GM12891 (cell line): ENCODE measurements at places on chromosomes 13 and 19.

GRCh38 chr19:41910240-41910991 lies 17.8 kb downstream of the ERFL start:
- no peak for DNase-seq

GRCh38 chr13:33179463-33179862 lies 106.1 kb downstream of the STARD13 start:
- no peak for DNase-seq

DNA sequence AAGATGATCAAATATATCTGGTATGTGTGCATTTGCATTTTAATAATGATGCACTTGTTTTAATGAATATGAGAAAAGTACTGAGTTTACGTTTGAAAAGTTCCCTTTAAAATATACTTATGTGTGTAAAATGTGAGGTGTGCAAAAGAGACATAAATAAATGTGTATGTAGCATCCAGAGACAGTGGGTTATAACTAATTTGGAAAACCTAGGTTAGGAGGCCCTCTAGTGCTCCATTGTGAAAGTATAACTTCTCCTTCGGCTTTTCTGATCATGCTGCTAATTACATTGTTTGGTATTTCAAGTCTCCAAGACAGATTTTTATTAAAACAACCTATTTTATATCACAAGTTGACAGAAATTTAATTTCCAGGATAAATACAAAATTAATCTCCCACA lies 30.1 kb downstream of the SCEL start:
- DNase-seq, result no peak

- DNase-seq, result no peak
These were observed 23.0 kb downstream of the TUBA3C start for GRCh38 chr13:19158526-19159174.

DNA sequence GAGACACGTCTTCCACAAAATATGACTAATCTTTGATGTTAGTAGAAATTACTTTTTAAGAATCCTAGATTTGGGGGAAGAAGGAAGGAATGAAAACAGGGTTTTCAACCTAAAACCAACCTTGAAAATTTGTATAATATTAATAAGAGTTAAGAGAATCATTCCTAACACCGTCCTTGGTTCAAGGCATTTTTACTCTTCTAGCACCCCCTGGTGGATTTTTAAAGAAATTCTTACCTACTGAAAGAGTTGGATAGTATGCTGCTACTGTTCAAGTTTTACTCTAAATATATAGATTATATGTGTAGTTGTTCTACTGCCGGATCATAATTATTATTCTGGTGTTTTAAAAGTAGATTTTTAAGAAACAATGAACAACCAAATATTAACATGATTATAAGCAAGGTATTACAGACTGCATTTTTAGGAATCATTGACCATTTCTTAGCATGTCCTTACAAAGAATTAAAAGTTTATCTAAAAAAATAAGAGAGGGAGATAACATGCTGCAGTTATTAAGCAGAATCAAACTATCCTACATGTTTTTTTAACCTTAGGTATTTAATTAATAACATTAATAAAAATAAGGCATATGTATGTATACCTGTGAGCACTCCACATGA lies 7.4 kb upstream of the SLITRK6 start:
- DNase-seq, result no peak

DNA sequence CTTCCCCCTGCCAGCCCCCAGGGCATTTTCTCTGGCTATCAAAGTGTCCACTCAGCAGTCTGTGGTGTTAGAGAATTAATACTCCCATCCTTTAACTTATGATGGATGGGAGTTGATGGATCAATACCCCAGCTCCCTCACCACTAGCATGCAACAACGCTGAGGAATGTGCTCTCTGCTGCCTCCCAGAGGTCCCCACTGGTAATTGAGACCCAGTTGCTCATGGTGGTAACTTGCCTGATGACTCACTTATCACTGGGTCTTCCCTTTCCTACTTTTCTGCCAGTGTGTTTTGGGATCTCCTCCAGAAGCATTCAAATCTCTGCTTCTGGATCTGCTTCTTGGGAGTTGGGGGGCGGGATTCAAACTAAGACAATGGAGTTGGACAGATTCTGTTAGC lies 20.3 kb upstream of the CACNA1A start:
- no peak for DNase-seq

DNA sequence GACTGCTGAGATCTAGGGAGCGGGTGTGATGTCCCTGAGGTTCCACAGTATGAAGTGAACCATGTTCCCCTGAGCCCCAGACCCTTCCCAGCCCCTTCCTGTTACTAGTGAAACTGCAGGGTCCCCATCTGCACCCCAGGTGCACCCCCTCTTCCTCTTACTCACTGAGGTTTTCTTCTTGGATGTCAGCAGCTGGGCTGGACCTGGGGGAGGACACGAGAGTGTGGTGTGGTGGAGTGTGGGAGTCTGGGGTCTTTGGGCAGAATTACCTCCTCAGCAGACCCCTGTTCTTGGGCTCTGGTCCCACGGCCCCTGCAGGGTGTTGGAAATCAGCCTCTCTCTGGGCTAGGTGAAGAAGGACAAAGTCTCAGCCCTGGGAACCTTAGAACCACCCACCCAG lies 3.3 kb upstream of the LILRA6 start:
- no peak for DNase-seq

GRCh38 chr13:76533251-76533650 lies 353.0 kb downstream of the KCTD12 start:
- DNase-seq, result no peak

DNA sequence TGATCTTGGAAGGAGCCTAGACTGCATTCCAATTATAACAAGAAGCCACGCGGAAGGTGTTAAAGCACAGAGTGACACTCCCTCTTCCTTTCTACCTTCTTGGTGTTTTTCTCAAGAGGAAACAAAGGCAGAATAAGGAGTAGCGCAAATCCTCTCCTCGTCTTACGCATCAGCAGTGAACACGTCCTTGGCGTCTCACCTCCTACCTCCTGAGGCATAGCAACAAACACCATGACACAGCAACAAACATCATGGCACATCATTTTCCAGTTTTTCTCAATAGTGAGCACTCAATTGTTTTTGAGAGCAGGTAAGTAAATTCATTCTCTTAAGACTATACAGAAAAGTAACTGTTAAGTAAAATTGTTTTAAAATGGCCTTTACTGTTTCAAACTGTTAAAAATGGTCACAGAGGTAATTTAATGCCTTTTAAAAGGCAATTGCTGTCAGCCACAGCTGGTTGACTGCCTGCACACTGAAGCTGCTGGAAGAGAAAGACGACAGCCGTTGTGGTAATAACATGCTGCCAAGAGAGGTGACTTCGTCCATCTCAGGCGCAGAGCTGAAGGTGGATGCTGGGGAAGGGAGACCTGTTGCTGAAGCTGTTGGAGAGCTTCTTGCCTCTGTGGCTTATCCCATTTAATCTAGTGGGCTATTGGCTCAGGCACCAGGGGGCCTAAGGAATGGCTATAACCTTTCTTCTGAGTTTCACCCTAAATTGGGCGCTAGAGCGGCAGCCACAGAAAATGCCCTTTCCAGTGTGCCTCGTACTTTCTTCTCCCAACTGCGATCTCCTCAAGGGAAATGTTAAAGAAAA lies 703.7 kb downstream of the UQCRFS1 start:
- DNase-seq, result no peak

DNA sequence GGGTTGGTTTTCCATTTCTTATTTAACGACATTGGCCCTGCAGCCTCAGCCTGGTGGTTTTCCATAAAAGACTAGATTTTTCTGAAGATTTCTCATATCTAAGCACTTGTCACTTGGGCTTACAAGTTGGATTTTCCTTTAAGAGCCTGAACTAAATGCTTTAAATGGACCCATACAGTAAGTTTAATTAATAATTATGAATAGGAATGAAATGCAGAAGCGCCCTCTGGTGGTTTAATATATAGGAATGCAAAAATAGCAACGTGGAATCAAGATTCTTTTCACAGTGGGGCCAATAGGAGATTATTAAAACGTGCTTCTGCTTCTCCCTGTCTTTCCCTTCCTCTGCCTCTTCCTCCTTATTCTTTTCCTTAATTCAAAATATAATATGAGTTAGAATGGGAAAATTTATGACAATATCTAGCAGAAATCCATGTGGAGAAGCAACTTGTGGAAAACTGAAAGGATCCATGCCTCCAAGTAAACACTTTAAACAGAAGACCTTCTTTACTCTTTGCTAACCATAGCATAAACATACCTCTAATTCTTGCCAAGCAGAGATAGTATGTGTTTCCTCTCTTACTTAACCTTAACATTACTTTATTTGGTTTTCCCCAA lies 324.0 kb downstream of the GPC5 start:
- no peak for DNase-seq

- no peak for DNase-seq
These were observed 184.6 kb upstream of the SOX1 start for GRCh38 chr13:111882351-111882750.

GRCh38 chr13:93558637-93559036 lies 332.0 kb downstream of the GPC6 start:
- DNase-seq, result no peak

- DNase-seq, result no peak
These were observed 69.9 kb upstream of the KCTD15 start for GRCh38 chr19:33726756-33727155.

- DNase-seq, result no peak
These were observed 22.9 kb upstream of the OR10H1 start for GRCh38 chr19:15838351-15838750.

GRCh38 chr19:38059897-38060296 lies 152.9 kb downstream of the SIPA1L3 start:
- DNase-seq, result no peak

DNA sequence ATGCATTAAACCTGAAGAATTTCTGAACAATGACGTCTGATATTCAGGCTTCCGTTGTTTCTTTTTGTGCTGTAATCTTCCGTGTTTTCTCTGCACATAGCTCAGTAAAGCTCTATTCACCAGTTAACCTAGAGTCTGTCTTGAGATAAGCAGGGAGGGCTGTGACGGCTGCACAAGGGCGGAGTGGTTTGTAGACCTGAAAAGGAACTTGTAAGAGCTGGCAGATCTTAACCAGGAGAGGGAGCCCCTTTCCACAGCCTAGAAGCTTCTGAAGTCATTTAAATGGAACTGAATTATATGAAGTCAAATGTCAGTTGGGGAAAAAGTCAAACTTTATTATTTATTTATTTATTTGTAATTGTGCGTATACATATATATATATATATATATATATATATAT lies 27.5 kb downstream of the DPRX start:
- no peak for DNase-seq

DNA sequence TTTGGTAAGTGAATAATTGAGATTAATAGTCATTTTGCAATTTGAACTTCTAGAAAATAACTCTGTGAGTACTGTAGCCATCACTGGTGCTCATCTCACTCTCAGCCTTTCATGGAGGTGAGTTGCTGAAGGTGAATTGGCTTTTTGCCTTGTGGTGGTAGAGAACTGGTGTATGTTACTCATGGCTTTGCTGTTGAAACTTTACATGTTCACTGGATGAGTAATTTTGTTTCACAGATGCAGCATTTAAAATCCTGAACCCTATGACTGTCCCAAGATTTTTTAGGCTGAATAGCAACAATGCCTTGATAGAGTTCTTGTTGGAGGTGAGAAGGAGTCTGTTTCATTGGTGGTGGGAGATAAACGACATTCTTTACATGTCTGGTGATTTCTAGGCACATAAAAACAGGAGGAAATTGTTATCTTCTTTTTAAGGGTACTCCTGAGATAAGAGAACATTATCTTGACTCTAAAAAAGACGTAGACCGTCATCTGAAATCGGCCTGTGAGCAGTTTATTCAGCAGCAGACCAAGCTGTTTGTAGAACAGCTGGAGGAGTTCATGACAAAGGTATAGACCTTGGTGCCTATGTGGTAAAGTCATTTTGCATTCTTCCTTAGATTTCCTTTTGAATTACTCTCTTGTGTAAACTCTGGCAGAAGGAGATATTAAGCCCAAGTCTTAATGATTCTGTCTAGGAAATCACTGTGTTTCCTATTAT lies 53.9 kb downstream of the COG3 start:
- no peak for DNase-seq

DNA sequence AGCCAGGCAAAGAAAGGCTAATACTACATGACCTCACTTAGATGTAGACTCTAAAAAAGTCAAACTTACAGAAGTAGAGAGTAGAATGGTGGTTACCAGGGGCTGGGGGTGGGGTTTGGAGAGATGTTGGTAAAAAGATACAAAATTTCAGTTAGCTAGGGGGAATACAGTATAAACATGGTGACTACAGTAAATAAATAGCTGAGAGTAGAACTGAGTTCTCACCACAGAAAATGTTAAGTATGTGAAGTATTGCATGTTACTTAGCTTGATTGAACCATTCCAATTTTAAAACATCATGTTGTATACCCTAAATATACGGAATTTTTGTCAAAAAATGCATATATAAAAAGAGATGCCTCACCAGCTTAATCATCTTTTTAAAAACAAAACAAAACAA lies 67.5 kb upstream of the DOCK9 start:
- DNase-seq, result no peak

- DNase-seq, result no peak
These were observed 61.3 kb upstream of the LRCH1 start for GRCh38 chr13:46491641-46492040.
